Activated naive CD4-positive, alpha-beta T cell treated with anti-CD3 and anti-CD28 coated beads, Interleukin-2, amount 50 U/mL, for 72 hours (primary cell): ENCODE measurements at places on chromosomes 12 and 14. TPM values are rescaled to one million over a fixed set of nuclear protein-coding genes. Genes with fewer than 3 reads are reported as not detected.

DNA sequence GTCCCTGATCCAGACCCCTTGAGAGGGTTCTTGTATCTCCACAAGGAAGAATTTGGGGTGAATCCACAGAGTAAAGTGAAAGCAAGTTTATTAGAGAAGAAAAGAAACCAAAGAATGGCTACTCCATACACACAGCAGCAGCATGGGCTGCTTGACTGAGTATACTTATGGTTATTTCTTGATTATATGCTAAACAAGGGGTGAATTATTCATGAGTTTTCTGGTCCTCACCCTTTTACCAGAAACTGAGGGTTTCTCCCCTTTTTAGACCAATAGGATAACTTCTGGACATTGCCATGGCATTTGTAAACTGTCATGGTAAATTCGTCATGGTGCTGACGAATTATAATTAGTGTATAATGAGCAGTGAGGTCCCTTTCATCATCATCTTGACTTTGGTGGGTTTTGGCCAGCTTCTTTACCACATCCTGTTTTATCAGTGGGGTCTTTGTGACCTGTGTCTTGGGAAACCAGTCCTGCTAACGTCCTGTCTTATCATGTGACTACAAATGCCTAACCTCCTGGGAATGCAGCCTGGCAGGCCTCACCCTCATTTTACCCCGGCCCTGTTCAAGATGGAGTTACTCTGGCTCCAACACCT is 121.9 kb downstream of the SPTSSA start:
- no peak for DNase-seq

GCH1 gene
- 52.3 TPM for total RNA-seq

GRCh38 chr12:218728-219590 is 5.0 kb upstream of the SLC6A12 start:
- no peak for DNase-seq

ZFHX2 gene
- 1.1 TPM for total RNA-seq

IL31 gene
- 0.87 TPM for total RNA-seq
